ENCODE measurements at places on chromosomes 1 and 21. TPM values are rescaled to one million over a fixed set of nuclear protein-coding genes. Genes with fewer than 3 reads are reported as not detected.

DNA sequence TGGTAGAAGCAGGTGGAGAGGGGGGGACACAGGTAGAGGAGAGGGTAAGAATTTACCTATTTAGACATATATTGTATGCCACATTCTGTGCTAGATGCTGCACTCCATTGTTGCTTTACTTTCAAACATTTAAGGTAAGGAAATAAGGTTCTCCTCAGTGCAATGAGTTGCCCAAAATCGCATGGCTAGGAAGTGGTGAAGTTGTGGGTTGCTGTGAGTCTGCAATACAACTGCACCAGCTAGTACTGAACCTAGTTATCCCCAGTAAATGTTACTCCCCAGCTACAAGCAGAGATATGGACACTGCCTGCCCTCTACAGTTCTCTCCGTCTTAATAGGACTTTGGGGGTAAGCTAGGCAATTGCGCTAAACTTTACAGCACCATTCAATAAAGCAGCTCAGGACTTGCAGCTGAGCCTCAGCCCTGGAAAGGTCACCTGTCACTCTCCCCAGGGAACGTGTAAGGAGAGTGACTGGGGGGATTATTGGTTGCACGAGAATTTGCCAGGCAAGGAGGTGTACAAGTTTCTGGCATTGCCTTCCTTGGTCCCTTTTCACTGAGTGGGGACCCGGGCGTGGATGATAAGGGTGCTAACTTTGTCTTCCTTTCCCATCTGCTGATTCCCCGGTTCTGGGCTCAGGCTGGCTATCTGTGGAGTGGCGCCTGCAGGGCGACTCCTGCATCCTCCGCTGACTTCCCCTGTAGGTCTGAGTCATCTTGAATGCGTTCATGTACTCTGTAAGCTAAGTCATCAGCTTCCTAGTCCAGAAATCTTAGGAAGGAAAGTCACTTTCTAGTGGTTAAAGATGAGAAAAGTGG, 71.3 kb upstream of the CNTN2 start:
- no peaks in the 10 kb centered on the region for H3K36me3 ChIP-seq
- no peak overlapping the region for H3K4me3 ChIP-seq
- no peak for DNase-seq
- no peak overlapping the region for H3K27ac ChIP-seq
- peaks cover 10% of the 10 kb centered on the region for H3K27me3 ChIP-seq
- H3K4me1 ChIP-seq: peaks cover 3% of the 10 kb centered on the region

GRCh38 chr1:7116001-7116400, 330.7 kb downstream of the CAMTA1 start:
- DNase-seq: no peak
- no peaks in the 10 kb centered on the region for H3K4me1 ChIP-seq
- no peak overlapping the region for H3K27ac ChIP-seq
- H3K27me3 ChIP-seq: peaks cover 11% of the 10 kb centered on the region
- H3K4me3 ChIP-seq: no peak overlapping the region

DNA sequence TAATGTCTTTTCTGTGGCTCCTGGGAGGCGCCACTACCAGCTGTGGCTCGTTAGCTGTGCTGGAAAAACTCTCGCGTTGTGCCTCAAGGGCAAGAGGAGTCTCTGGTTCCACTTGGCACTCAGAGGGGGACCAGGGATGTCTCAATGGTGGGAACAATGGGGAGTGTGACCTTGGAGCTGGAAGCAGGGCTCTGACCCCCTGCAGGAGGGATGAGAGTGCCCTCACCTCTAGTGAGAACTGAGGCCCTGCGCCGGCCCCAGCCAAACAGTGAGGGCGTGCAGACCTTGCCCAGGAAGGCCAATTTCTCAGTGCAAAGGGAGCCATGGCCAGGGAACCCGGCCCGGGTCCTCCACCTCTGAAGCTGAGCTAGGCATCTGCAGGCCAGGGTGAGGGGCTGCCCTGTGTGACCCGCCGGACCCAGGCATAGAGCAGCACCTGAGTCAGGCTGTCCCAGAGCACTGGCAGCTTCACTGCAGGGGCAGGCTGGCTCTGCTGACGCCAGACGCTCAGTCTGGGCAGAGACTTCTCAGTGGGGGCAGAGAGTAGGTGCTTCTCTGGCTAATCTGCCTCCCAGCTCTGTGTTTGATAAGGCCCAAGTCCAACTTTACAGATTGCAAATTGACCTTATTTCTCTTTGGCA, 1.8 kb downstream of the RD3 start:
- H3K4me1 ChIP-seq: no peaks in the 10 kb centered on the region
- DNase-seq: no peak
- peaks cover 10% of the 10 kb centered on the region for H3K27me3 ChIP-seq
- H3K4me3 ChIP-seq: no peak overlapping the region
- H3K36me3 ChIP-seq: no peaks in the 10 kb centered on the region

DNA sequence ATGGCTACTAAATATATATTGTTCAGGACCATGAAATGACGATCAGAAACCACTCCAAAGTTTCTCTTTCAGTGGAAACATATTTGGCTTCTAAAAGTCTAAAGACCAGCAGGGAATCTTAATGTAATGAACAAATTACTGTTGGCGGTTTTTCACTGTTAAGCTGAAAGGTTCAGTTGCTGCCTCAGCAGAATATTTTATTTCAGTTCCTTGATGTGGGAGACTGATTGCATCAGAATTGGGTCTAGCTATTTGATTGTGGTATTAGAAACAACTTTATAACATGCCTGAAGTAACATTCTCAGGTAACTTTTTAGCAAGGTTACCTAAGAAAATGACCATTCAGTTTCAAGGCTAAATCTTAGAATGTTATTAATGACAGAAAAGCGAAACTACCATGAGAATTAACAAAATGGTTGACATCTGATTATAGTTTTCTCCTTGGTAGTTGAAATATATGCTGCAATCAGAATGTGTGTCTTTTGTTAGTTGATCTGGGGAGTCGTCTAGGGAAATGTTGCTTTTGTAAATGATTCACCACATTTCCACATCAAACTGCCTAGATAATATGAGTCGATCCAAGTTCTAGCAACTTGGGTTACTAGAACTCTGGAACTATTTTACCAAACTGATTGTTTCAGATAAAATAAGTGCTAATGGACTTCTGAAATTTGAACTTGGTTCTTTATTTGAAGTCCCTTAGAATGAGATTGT, 200.4 kb downstream of the HMCN1 start:
- H3K27ac ChIP-seq: no peak overlapping the region
- no peak for DNase-seq
- H3K36me3 ChIP-seq: no peaks in the 10 kb centered on the region

TNFRSF18 gene
- not detected for total RNA-seq

TTC39A gene
- 26.0 TPM for total RNA-seq

GRCh38 chr1:247429496-247429895, 13.5 kb downstream of the NLRP3 start:
- H3K4me1 ChIP-seq: no peaks in the 10 kb centered on the region
- no peaks in the 10 kb centered on the region for H3K36me3 ChIP-seq
- H3K27me3 ChIP-seq: peaks cover 5% of the 10 kb centered on the region
- DNase-seq: no peak
- H3K4me3 ChIP-seq: no peak overlapping the region

GRCh38 chr1:94050254-94050653, 70.7 kb downstream of the ABCA4 start:
- no peaks in the 10 kb centered on the region for H3K36me3 ChIP-seq
- peaks cover 20% of the 10 kb centered on the region for H3K4me1 ChIP-seq
- no peak overlapping the region for H3K27ac ChIP-seq
- DNase-seq: no peak
- peaks cover 8% of the 10 kb centered on the region for H3K27me3 ChIP-seq

- DNase-seq: no peak
- no peaks in the 10 kb centered on the region for H3K36me3 ChIP-seq
- no peak overlapping the region for H3K4me3 ChIP-seq
- H3K27ac ChIP-seq: peak overlapping the region; percentile 25
Observed at GRCh38 chr1:4517186-4517954, 137.0 kb upstream of the AJAP1 start.

RUNX3 gene
- total RNA-seq: 0.07 TPM

ANGPTL3 gene
- not detected for total RNA-seq

DNA sequence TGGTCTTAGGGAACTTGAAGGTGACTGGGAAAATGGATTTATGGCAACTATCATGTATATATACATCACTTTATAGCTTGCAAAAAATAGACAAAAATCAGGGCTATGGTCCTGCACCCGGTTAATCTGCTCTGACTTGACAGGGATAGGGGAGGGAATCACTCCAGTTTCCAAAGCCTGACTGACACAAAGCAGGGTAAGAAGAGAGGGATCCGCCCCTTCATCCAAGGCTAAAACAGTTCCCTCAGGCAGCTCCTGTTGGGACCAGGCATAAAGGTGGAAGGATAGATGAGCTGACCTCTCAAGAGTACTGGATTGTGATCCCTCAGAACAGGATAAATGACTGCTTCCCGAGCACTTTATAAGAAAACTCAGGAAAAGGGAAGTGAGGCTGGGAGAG, 1.4 kb downstream of the PBXIP1 start:
- H3K27ac ChIP-seq: peak overlapping the region; percentile 98
- DNase-seq: no peak
- H3K27me3 ChIP-seq: no peaks in the 10 kb centered on the region
- H3K36me3 ChIP-seq: peaks cover 3% of the 10 kb centered on the region
- peaks cover 35% of the 10 kb centered on the region for H3K4me1 ChIP-seq
- peak overlapping the region; percentile 84 for H3K4me3 ChIP-seq

SLC5A9 gene
- 7.2 TPM for total RNA-seq

- H3K27me3 ChIP-seq: peaks cover 6% of the 10 kb centered on the region
- DNase-seq: no peak
- peaks cover 1% of the 10 kb centered on the region for H3K4me1 ChIP-seq
- no peaks in the 10 kb centered on the region for H3K36me3 ChIP-seq
Observed at GRCh38 chr1:221437171-221437570, 304.7 kb downstream of the DUSP10 start.

TCHHL1 gene
- total RNA-seq: not detected

DNA sequence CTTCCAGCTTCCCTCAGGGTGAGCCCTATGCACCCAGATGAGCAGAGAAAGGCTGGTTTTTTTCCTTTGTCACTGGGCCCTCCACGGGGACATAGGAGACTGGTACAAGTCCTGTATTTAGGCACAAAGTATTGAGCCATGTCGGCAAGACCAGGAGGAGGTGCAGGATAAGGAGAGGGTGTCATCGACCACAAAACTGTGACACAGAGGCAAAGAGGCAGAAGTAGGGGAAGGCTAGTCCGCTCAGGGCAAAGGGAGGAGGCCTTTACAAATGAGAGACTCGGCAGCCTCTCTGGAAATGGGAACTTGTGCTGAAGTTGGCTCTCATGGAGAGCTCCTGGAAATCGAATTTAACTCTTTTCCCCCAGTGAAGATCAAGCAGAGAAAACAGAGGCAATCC, 70.7 kb upstream of the CAMK1G start:
- H3K4me3 ChIP-seq: no peak overlapping the region
- H3K4me1 ChIP-seq: peaks cover under 1% of the 10 kb centered on the region
- H3K27ac ChIP-seq: no peak overlapping the region
- H3K36me3 ChIP-seq: no peaks in the 10 kb centered on the region
- DNase-seq: no peak

- no peak for DNase-seq
- H3K27ac ChIP-seq: no peak overlapping the region
- H3K4me1 ChIP-seq: peaks cover 11% of the 10 kb centered on the region
- no peaks in the 10 kb centered on the region for H3K36me3 ChIP-seq
Observed at GRCh38 chr1:36766481-36766880, 267.8 kb downstream of the GRIK3 start.

- no peak for DNase-seq
- H3K36me3 ChIP-seq: no peaks in the 10 kb centered on the region
- no peak overlapping the region for H3K27ac ChIP-seq
- H3K27me3 ChIP-seq: peaks cover 8% of the 10 kb centered on the region
- no peak overlapping the region for H3K4me3 ChIP-seq
- H3K4me1 ChIP-seq: peaks cover 12% of the 10 kb centered on the region
Observed at GRCh38 chr1:15355968-15356625, 53.6 kb upstream of the EFHD2 start.

DNA sequence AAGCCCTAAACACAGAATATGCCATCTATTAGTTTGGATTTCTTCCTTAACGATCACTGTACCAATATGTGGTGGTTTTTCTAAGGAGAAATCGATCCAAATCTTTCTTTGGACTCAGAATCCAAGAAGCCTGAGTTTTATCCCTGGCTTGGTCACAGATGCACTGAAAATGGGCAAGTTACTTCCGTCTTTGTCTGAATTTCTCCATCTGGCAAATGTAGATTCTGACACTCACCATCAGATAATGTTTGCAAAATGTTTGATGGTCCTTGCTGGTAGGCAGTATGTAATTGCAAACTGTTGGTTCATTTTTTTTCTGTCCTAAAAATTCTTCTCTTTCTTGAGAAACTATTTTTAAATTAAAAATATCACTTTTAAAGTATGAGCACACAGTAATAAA, 115.0 kb downstream of the TSEN15 start:
- no peak overlapping the region for H3K27ac ChIP-seq
- H3K4me1 ChIP-seq: no peaks in the 10 kb centered on the region
- no peak overlapping the region for H3K4me3 ChIP-seq
- no peak for DNase-seq

DNA sequence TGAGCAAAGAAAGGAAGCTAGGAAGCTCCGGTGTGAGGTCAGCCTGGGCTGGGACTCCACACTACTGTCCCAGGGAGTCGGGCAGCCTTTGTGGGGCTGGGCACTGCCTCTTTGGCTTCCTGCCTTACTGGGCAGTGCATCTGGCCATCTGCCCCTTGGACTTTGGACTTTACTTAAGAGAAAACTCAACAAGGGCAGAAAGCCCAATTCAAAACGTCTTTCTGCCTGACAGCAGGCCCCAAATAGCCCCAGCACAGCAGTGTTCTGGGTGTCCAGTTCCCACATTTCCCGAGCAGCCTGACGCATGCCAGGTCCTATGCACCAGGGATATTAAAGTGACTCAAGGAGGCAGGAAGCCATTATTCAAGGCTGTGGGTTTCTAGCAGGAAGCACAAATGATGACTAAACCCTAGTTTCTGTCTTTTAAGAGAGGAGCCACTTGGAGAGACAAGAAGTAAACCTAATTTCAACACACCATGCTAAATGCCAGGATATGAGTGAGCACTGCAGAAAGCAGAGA, 37.9 kb upstream of the EDEM3 start:
- no peak for DNase-seq
- H3K4me1 ChIP-seq: peaks cover 14% of the 10 kb centered on the region
- no peak overlapping the region for H3K4me3 ChIP-seq

DNA sequence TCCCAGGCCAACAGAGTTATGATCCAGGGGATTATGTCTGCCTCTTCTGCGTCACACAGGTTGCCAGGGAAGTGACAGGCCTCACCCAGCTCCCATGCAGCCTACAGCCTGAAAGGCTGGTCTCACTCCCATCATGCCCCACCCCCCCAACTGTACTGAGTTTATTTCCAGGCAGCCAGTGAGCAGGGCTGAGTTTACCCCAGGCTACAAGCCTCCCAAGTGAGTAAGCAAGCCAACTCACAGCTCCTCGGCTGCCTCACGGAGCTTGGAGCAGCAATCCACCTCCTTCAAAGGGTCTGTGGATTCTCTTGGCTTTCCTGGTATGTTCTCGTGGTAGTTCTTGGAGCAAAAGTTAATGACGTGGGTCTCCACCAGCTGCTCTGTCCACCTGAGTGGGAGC, 1147.6 kb upstream of the ADGRL4 start:
- H3K27me3 ChIP-seq: no peaks in the 10 kb centered on the region
- no peak overlapping the region for H3K27ac ChIP-seq
- DNase-seq: no peak
- H3K4me3 ChIP-seq: no peak overlapping the region
- no peaks in the 10 kb centered on the region for H3K4me1 ChIP-seq

F11R gene
- total RNA-seq: 156 TPM
